ENCODE measurements at places on chromosomes 16 and 17.

DNA sequence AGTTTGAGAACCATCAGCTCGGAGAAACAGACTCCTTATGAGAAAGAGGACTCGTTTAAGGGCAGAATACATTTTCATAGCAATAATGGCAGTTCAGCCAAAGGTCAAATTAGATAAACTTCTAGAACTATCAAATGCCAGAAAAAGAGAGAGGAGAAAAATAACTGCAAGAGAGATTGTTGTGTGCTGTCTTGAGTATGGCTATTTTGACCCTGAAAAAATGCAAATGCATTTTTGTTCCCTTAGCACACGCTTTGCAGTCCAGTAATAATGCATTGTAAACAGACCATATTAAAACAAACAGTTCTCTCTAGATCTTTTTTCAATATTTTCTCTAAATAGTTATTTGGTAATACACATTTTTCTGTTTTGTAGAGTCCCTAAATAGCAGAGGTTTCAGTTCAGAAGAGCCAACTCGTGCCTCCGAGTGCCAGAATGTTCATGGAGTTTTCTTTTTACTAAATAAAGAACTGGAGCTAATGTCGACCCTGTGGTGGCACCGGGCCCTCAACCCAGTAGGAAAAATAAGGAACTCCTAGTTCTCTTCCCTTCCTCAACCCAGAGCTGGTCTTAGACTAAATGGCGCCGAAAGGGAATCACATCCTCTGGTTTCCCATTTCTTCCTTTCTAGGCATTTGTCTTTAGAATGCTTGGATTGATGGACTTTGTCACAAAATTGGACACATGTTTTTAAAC is 298.0 kb downstream of the MAP2K4 start:
- no peak for DNase-seq

DNA sequence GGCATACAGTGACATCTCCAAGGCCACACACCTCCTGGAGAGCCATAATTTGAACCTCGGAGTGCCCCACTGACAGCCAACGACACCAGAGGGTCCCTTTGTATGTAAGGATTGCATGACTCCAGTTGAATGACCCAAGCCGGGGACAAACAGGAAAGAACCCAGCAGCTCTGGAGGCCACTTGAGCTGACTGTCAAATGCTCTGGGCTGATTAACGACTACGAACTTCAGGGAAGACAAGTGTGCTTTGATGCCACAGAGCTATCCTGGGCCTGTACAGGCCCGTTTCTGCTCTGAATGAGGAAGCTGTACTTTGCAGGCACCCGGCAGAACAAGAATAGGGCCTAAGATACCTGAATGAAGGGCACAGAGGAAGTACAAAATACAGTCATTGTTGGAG is 404.6 kb downstream of the SLC39A11 start:
- DNase-seq, result no peak

DNA sequence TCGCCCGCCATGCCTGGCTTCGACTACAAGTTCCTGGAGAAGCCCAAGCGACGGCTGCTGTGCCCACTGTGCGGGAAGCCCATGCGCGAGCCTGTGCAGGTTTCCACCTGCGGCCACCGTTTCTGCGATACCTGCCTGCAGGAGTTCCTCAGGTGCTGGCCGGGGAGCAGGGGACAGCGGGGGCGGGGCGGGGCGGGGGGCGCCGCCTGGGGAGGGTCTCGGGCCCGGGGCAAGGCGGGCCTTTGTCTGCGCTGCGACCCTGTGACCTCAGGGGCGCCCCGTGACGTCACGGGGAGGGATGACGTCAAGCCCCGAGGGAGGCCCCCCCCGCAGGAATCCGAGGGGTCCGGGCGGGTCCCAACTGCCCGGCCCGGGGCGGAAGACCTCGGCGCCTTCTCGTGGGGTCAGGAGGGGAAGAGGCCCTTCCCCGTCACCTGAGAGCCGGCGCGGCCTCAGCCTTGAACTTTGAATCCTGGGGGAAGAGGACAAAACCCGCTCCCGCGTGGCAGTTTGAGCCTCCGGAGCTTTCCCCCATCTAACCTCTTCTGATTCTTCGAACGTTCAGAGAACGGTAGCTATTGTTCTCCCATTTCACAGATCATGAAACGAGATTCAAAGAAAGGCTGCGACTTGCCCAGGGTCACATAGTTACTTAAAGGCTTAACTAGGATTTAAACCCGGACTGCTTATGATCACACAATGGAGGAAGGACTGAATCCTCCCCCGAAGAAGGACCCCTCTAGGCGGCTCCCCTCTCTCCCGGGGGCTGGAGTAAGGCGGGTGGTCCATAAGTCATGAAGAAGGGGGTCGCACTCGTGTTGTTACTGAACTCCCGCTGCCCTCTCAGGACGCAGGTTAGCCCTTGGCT is 527 bp downstream of the TRAF4 start:
- DNase-seq, result peak; percentile 65

DNA sequence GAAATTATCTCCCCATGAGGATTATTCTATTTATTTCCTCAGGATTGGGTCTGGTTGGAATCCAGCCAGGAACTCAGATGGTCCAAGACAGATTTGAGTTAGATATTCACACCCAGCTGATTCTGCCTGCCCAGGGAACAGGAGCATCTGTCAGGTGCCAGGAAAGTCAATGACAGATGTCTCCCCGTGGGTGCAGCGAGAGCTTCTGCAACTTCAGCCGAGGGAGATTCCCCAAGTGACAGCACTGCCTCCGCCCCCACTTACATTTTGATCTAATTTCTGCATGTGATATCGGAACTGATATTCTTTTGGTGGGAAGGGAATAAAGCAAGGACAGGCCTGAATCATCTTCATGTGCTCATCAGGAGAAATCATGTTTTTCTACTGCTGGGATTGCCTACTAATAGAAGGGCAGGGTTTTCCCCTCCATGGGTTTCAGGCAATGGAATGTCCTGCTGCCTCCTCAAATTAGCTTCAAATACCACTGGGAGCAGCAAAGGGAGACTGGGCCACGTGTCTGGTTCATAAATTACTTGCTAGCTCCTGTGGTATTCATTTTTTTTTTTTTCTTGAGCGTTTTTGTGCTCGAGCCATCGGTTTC is 15.7 kb upstream of the DHX8 start:
- DNase-seq, result no peak

DNA sequence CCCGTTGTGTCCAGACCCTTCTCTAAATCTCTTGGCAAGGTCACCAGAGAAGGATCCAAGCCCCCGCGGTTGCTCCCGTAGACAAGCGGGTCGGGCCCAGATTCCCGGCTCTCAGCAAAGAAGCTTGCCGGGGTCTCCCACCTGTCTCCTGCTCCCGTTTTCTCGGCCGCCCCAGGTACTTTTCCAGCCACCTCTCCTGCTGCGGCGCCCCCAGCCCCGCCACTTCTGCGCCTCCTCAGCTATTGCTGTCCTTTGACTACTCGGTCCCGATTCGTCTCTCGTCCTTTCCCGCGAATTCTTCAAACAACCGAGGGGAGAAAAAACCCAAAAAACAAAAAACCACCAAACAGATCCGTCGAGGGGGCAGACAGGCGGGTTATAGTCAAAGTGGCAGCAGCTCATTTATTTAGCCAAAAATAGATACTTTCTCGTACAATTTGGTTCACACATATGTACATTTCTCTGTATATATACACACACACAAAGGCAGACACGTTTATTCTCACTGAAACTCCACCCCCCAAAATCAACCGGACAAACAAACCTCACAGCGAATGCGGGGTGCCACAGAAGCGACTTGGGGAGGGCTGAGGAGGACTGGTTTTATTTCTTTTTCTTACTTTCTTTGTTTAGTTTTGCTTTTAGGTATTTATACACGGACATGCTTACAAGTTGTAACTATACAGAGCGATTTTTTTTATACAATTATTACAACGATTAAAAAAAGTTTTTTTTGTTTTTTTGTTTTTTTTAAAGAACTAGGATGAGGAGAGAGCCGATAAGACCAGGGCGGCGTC is 3.5 kb downstream of the IRX3 start:
- DNase-seq, result no peak

- peak; percentile 98 for DNase-seq
Observed at GRCh38 chr16:67968400-67969253, at the start of gene SLC12A4. Gene SLC12A4, minus strand, starts transcription at chr16:67968637. Its CDS starts 84 bp downstream, at chr16:67968553.

DNA sequence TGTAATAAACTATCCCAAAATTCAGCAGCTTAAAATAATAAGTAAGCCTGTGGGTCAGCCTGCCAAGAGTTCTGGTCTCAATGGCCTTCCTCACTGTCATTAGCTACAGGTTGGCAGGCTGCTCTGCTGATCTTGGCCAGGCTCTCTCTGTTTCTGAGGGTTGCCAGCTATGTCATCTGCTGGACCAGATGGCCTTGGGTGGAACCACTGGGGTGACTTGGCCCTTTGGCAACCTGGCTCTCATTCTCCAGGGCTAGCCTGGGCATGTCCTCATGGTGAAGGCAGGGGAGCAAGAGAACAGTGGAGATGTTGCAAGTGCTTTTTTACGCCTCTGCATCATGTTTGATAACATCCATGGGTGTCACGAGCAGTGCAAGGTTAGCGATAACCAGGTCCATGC is 13.9 kb downstream of the ITGAM start:
- DNase-seq, result no peak

- no peak for DNase-seq
Observed at GRCh38 chr16:52436339-52437276, 110.3 kb downstream of the TOX3 start.

- peak; percentile 71 for DNase-seq
Observed at GRCh38 chr16:84144209-84144858, 643 bp downstream of the HSDL1 start.

DNA sequence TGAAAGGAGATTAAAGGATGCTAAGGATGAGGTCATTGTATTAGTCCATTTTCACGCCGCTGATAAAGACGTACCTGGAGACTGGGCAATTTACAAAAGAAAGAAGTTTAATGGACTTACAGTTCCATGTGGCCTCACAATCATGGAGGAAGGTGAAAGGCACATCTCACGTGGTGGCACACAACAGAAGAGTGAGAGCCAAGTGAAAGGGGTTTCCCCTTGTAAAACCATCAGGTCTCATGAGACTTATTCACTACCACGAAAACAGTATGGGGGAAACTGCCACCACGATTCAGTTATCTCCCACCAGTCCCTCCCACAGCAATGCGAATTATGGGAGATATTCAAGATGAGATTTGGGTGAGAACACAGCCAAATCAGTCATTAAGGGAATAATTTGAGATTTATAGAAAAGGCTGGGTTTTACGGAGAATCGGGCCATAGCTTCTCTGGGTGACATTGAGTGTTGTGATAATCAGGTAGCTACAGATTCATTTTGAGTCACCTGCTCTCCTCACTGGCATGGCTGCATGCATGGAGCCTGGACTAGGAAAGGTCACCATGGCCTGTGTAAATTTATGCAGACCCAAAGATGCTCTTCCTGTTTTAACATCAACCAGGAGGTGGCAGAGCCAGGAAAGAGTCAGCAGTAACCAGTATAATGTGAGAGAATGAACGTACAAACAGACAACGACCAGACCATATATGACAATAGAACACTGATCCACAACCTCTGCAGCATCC is 40.5 kb upstream of the DYNLRB2 start:
- DNase-seq, result no peak

DNA sequence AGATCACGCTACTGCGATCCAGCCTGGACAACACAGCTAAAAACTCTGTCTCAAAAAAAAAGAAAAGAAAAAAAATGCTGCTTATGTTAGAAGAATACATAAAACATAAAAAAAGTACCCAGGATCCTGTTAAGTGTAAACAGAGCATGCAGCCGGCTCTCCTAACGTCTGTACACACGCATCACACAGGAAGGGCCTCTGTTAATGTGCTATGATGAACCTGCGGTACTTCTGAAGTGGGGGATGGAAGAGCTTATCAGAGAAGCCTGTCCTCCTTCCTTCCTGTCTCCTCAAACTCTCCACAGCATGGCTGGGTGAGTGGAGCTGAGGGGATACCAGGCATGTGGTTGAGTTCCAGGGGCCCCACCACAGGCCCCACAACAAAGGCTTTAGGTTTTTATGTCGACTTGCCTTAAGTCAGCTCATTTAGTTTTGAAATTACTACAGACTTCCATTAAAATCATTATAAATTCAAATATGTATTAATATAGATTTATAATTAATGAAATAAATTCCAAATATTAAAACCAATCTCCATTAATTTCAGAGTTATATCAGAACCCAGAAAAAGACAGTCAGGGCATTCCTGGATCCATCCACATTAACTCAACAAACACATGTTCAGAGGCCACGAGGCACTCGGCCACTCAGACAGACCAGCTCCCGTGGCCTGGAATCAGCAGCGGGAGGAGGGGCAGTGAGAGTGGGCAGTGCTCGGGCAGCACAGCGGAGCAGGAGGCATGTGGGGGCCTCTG is 11.7 kb downstream of the CCDC57 start:
- DNase-seq, result peak; percentile 77

GRCh38 chr17:14772776-14773175 is 471.9 kb downstream of the HS3ST3B1 start:
- no peak for DNase-seq

DNA sequence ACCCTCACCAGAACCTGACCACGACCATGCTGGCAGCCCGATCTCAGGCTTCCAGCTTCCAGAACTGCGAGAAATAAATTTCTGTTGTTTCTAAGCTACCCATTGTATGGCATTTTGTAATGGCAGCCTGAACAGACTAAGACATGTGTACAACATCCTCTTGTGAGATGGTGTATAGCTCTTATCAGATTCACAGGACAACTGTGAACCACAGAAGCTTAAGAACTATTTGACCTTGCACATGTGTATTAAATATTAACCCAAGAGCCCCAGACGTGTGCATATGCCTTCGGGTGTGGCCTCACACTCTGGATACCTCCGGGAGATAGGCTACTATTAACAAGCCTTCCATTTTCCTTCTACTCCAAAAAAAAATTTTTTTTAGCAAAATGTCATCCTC is 248.9 kb downstream of the SLC39A11 start:
- DNase-seq, result no peak

DNA sequence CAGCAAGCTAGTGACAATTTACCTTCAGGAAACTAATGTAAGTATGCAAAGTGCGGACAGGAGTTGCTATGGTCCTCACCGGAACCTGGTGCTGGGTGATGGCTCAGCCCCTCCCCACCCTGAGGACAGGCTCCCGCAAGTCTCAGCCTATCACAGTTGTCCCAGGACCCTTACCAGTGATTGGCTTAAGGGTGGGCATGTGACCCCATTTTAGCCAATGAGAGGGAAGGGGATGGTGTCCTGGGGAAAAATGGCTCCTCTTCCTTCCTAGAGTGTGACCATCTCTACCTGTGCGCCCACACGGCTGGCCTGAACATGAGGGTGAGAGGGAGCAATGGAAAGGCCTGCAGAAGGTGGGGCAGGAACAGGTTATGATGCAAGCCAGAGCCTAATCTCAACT is 80.4 kb downstream of the C16orf78 start:
- DNase-seq, result no peak

GRCh38 chr17:1183171-1183873 is 3.5 kb upstream of the ABR start:
- peak; percentile 31 for DNase-seq

DNA sequence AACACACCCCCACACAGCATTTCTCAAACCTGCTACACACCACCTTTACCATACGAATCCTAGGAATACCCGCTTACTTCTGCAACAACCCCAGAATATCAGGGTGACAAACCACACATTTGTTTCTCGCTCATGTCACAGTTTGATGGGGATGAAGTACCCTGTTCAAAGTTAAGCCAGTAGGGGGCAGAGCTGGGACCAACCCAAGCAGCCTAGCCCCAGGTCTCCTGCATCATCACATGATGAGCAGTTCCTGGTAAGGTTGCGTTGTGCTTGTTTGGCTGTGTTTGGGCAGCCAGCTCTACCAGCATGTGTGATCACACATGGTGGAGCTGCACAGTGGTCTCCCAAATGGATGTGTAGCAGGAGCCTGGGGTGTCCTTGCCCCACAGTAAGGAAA is 103.6 kb upstream of the C16orf82 start:
- DNase-seq, result peak; percentile 6
